ENCODE measurements at places on chromosomes 16 and 17.
A peak's percentile ranks its signal among the peaks of the same experiment; 100 is the strongest.

- DNase-seq: no peak
These were observed 19.8 kb upstream of the ADGRG1 start for GRCh38 chr16:57608462-57609113.

DNA sequence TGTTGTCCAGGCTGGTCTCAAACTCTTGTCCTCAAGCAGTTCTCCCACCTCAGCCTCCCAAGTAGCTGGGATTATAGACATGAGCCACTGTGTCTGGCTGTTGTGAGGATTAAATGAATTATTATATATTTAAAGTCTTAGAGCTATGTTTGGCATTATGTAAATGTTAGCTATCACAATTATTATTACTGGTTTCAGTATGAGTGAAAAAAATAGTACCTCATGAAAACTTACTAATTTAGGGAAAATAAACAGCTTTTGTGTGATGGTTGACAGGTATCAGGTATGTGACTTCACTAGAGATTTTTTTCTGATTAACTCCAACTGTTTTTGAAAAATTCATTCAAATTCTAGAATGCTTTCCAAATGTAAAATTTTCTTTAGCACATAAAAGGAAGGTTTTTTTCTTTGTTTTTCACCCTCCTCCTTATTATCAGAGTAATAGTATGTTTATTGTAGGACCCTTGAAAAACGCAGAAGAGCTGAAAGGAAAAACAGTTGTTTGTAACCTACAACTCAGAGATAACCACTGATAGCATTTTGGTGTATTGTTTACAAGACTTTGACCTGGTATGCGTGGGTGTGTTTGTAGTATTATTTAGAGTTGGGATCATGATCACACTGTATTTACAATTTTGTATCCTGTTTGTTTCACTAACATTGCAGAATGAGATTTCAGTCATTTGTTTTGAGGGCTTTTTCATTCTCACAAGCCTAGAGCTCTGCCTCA, 13.2 kb downstream of the NLK start:
- no peak for DNase-seq

DNA sequence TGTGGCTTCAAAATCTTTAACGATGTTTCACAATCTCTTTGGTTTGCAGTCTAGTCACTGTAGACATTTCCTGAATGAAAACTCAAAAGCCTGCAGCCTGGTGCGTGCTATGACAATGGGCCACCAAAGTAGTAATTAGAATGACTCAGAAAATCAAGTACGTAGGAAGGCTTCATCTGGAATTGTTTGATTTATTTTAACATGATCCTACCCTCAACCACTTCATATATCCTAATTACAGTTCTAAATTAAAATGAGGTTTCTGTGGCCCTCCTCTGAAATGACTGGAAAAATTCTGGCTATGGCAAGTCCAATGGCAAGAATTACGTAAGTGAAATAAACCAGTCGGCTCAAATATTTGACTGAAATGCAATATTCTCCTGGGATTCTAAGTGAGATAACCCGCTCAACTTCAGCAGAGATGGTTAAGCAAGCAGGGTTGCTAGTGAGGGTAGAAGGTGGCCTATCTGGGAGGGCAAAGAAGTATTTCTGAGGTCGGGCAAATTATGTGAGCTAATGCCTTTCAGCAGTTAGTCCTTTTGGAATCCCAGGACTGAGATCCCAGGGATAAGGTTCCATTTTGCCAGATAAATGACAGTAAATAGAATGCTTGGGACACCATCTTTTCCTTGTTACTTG, 145.6 kb upstream of the MYOCD start:
- DNase-seq: no peak

DNA sequence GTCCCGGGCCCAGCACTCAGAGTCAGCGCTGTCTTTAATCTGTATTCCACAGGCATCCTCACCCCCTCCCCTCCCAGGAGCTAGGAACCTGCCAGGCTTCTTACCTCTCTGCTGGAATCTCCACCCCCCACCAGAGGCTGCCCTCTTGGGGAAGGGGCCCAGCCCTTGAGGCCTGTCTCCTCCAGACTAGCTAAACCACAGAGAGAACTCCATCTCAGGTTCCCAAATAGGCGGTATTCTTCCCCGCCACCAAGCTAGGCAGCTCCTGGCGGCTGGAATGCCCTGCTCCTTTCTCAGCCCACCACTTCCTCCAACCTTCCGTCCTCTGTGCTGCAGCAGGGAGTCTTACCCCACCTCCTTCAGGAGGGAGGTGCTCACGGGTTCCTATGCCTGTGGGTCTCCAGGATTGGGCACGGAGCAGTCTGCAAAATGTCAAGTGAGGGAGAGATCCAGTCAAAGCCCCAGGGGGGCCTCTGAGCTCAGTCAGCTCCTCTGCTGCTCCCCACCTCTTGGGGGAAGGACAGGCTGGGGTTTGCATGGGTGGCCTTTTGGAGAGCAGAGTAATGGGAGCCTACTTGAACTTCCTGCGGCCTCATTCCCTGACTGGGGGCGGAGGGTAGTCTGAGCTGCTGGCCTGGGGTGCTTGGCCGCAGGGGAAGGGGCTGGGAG, 55.7 kb downstream of the SREBF1 start:
- DNase-seq: peak; percentile 42
